ENCODE measurements at places on chromosomes 4 and X. TPM values are rescaled to one million over a fixed set of nuclear protein-coding genes. Genes with fewer than 3 reads are reported as not detected.

GNRHR gene
- not detected for total RNA-seq

PFKFB1 gene
- total RNA-seq: not detected

PCDH10 gene
- total RNA-seq: 45.3 TPM

LDB2 gene
- total RNA-seq: 137 TPM

AGTR2 gene
- not detected for total RNA-seq

ENOPH1 gene
- 5.4 TPM for total RNA-seq

CCKAR gene
- total RNA-seq: not detected

CC2D2A gene
- total RNA-seq: 2.8 TPM

CPE gene
- total RNA-seq: 199 TPM

OTUD6A gene
- total RNA-seq: not detected

MSANTD1 gene
- total RNA-seq: not detected

SYNPO2 gene
- 178 TPM for total RNA-seq

SH2D1A gene
- total RNA-seq: not detected

SMPX gene
- not detected for total RNA-seq

TMSB15B gene
- total RNA-seq: 0.32 TPM

DKK2 gene
- total RNA-seq: 10.3 TPM

CACNA1F gene
- total RNA-seq: not detected

SGMS2 gene
- total RNA-seq: 333 TPM

IGSF1 gene
- total RNA-seq: 1.5 TPM

SLC30A9 gene
- total RNA-seq: 41.0 TPM

SPACA5 gene
- not detected for total RNA-seq
